NCI-H1092 (cell line): ENCODE measurements at places on chromosomes 7 and 10.
A peak's percentile ranks its signal among the peaks of the same experiment; 100 is the strongest.

DNA sequence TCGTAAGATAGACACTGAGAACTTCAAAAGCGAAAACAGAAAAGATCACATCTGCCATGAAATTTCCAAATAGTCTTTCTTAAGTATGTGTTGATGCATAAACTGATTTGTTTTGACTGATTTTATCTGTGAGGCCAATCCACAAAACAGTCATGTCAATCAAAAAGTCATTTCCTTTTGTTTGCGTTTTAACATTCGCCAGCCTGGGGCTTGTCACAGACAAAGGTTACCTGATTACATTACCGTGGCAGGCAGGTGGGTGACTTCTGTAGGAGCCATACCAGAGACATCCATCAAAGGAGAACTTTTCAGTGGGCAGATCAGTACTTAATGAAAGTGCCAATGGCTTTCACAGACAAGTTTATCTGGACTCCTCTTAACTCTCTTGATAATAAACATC lies 45.5 kb upstream of the BET1 start:
- no peak for DNase-seq

GRCh38 chr7:64610997-64611396 lies 48.1 kb upstream of the ZNF680 start:
- no peak for DNase-seq

DNA sequence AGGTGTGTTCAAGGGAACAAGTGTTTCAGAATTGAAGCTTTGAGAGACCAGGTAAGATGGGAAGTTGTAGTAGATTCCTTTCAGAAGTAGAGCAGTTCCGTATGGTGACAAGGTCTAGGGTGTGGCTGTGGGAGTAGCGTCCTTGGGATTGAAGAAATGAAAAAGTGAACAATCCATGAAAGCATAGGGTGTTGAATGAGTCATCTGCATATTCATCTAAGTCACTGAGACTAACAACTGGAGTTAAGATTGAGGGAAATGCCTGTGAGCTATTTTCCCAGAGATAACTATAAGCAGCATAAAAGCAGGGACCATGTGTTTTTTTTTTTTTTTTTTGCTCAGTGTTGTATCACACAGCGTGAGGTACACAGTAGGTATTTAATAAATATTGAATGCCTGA lies 134.8 kb downstream of the PHTF2 start:
- no peak for DNase-seq

DNA sequence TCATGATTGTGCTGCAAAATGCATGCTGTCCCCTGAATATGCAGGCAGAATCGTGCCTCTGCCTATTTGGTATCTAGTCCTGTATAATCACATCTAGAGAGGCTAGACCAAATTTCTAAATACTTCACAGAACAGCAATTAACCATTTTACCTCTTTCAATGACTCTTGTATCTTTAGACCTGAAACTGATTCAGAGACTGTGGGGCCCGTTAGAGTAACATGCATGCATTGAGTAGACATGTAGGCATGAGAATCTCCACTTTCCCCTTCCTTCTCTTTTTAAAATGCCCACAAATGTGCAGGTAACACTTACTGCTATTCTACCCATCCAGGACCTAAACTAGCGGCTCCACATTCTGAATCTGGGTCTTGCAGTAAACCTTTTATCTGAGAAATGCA lies 8.8 kb downstream of the ZNF92 start:
- DNase-seq = no peak

DNA sequence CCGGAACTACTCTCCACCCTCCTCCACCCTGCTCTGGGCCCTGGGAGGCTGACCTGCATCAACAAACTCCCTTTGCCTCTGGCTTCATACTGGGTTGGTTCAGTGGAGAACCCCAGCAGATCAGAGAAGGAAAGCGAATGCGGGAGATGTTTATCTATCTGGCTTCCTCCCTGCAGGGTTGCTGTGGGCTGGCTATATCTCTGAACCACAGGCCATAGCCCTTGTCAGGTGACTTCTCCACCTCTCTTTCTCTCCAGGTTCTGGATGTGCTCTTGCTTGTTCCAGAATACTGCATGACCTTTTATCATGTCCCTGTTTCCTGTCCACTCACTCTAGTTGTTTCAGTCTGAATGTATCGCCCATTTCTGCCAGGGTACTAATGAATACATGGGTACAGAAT lies 51.7 kb upstream of the IFRD1 start:
- no peak for DNase-seq

- DNase-seq = peak; percentile 59
Observed at GRCh38 chr10:78688901-78689583, 379.7 kb upstream of the ZMIZ1 start.

- DNase-seq = no peak
Observed at GRCh38 chr7:131241386-131241785, 86.3 kb upstream of the MKLN1 start.

DNA sequence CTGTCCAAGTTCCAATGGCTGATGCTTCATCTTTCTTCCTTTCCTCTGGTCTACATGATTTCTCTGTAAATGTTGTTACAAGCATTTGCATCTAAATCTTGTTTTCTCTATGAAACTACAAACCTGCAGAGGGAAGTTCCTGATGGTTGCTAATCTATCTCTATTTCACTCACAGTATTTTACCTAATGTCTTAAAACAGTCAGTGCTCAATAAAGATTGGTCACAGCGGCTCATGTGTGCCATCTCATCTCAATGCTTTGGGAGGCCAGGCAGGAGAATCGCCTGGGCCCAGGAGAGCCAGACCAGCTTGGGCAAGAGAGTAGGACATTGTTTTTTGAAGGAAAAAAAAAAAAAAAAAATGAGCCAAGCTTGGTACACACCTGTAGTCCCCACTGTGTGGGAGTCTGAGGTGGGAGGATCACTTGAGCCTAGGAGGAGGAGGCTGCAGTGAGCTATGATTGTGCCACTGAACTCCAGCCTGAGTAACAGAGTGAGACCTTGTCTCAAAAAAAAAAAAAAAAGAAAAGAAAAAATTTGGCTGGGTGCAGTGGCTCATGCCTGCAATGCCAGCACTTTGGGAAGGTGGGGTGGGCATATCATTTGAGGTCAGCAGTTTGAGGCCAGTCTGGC lies 71.3 kb upstream of the ARMC3 start:
- DNase-seq = no peak

DNA sequence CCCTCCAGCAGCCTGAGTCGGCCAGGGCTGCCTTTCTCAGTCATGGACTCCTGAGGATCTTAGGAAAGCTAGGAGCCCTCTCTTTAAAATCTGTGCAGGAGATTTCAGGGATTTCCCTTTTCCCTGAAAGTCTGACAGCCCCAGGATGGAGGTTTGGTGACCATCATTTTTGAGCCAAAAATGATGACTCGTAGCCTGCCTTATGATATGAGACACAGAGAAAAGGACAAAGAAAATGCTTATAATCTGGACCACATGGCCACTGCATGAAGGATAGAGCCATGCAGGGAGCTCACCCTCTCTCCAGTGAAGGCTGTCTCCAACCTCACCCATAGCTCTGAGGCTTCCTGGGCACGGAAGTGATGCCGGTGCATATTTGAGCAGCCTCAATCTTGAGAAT lies 106.6 kb upstream of the CHST15 start:
- no peak for DNase-seq

- DNase-seq = no peak
Observed at GRCh38 chr7:139455789-139456188, 27.7 kb downstream of the KLRG2 start.

GRCh38 chr7:98748090-98748489 lies 121.7 kb downstream of the TMEM130 start:
- DNase-seq = no peak

DNA sequence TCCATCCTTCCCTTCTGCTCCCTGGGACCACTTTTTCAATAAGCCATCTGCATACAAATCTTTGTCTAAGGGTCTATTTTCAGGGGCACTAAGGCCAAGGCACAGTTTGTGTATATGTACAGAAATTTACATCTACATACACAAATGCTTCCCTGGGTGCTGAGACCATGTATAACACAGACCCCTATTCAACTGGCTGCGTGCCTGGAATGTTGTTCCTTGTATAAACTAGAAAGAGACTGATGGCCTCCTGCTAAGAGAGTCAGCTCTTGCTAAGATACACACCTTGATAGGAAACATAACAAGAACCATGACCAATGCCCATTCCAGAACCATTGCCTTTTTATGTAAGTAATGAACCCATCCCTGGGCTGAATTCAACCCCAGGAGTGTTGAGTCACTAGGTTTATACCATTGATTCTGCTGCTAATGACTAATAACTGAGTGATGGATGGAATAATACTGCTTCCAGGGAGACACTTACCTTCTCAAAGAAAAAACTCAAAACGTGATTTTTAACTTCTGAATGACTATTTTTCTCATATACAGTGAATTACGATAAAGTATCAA lies 290.7 kb downstream of the FGFR2 start:
- no peak for DNase-seq

GRCh38 chr7:95693551-95694333 lies 78.6 kb upstream of the DYNC1I1 start:
- no peak for DNase-seq

GRCh38 chr7:20330239-20330927 lies at the start of gene ITGB8:
Gene ITGB8 (plus strand): TSS chr7:20330900. CDS start chr7:20331807, 907 bp downstream.
- DNase-seq = peak; percentile 73
